Cardiac fibroblast (primary cell): ENCODE measurements at places on chromosomes 5 and 9.

GRCh38 chr5:34941936-34942335, 12.6 kb downstream of the DNAJC21 start:
- no peak for DNase-seq

GRCh38 chr5:138463419-138464007, 1.8 kb upstream of the EGR1 start:
- DNase-seq: no peak

- peak; percentile 53 for DNase-seq
Measured at GRCh38 chr5:59660737-59661136, 232.8 kb downstream of the PDE4D start.

GRCh38 chr5:14153071-14153864, 10.1 kb downstream of the TRIO start:
- no peak for DNase-seq

DNA sequence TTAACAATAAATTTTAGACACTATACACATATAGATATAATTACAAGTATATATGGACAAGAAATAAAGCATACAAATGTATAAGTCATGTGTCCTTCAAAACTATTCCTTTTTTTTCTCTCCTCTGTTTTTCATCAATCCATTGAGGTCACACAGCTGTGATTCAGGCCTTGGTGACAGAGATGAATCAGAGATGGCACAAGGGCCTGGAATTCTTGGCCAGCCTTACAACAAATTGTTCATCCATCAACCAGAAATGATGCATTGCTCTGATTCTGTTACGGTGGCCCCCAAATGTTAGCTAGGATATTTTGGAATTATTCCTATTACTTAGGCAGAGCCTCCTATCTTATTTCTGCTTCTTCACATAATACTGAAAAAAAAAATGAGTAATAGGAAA, 108.7 kb upstream of the MPDZ start:
- peak; percentile 81 for DNase-seq

DNA sequence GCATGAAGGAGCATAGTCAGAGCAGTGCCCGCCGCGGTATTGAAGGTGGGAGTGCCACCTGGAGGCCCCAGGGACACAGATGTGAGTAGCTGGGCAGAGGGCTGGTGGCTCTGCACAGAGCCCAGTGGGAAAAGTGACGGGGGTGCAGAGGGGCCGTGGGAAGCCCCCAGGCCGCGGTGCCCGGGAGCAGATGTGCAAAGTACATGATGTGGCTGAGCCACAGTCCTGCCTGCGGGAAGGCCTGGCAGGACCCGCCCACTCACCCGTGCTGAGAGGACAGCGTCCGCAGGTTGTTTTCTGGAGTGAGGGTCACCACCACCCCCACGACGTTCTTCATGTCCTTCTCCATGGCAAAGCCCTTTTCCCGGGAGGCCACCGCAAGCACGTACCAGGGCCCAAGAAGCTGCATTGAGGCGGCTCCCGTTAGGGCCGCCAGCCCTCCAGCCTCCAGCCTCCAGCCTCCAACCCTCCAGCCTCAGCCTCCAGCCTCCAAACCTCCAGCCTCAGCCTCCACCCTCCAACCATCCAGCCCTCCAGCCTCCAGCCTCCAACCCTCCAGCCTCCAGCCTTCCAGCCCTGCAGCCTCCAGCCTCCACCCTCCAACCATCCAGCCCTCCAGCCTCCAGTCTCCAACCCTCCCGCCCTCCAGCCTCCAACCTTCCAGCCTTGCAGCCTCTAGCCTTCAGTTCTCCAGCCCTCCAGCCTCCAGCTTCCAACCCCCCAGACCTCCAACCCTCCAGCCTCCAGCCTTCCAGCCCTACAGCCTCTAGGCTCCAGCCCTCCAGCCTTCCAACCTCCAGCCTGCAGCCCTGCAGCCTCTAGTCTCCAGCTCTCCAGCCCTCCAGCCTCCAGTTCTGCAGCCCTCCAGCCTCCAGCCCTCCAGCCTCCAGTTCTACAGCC, 914 bp downstream of the LCN6 start:
- no peak for DNase-seq

DNA sequence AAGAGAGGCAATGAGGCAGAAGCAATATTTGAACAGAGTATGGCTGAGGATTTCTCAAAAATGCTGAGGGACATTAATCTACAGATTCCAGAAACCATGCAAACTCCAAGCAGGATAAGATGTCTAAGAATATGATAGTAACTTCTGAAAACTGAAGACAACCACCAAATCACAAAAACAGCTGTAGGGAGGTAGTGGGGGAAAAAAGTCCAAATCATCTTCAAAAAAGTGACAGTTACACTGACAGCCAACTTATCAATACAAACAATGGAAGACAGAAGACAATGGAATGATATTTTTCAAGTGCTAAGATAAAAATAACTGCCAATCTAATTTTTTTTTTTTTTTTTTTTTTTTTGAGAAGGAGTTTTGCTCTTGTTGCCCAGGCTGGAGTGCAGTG, 30.5 kb downstream of the CMYA5 start:
- no peak for DNase-seq

DNA sequence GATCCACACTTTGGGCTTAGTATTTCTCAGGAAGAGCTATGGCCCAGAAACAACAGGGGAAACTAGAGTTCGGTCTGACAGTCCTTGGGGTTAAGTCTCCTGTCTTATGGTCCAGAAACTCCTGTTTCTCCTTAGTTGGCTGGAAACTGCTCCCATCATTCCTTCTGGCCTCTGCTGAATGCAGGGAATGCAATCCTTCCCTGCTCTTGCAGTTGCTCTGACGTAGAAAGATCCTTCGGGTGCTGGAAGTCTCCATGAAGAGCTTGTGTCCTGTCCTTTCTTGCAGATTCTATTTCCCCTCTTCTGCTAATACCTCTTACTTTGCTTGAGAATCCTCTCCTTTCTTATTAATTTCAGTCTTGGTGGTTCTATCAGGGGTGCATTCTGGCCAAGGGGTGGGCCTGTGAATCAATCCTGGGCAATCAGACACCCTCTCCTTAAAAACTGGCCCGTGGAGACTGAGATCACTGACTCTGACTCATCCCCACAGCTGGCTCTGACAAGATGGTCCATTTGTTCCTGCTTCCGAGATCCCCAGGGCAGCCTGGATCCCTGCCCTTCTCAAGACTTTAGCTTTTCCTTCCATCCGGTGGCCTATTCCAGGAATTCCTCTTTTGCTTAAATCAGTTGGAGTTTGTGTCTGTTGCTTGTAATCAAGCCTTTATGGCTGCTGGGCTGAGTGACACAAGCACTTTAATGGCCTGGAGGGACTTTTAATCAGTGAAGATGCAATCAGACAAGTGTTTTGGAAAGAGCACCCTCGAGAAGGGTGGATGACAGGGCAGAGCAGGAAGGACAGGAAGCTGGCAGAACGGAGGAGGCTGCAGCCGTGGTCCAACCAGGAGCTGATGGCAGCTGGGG, 23.7 kb downstream of the PTGS1 start:
- DNase-seq: peak; percentile 83

- DNase-seq: no peak
Measured at GRCh38 chr5:73419465-73420390, 28.8 kb downstream of the FOXD1 start.

DNA sequence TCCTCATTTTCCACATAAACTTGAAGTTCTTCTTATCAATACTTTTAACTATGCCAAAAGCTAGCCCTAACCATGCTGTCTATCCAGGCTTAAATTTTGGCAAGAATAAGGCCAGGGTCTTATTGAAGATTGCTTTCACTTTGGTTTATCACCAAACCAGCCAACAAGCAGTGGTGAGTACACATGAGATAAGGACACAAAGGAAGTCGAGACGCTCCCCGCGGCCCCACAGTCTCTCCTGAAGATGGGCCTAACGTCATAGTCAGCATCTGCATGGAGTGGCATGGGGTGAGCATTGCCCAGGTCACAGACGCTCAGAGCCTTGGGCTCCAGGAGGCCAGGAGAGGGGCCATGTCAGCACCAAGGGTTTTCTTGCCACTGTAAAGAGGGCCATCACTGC, 80.3 kb downstream of the ATPSCKMT start:
- DNase-seq: no peak

DNA sequence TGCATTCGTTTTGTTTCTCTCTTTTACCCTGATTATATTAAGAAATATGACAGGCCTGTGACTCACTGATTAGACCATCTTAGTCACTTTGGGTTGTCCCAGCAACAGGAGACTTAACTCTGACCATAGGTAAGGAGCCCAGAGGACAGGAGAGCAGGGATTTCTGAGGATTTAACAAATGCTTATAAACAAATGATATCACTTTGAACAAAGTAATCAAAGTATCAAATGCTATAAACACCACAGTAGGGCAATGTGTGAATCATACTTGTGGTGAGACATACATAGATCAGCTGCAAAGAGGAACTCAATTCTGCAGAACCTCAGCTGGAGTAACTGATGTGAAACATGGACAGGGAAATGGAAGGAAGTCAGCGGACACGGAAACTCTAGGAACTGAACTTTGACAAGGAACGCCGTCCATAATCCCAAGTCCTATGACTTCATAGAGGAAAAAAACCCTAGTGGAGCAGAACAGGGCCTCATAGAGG, 190.6 kb upstream of the MSX2 start:
- DNase-seq: peak; percentile 62

DNA sequence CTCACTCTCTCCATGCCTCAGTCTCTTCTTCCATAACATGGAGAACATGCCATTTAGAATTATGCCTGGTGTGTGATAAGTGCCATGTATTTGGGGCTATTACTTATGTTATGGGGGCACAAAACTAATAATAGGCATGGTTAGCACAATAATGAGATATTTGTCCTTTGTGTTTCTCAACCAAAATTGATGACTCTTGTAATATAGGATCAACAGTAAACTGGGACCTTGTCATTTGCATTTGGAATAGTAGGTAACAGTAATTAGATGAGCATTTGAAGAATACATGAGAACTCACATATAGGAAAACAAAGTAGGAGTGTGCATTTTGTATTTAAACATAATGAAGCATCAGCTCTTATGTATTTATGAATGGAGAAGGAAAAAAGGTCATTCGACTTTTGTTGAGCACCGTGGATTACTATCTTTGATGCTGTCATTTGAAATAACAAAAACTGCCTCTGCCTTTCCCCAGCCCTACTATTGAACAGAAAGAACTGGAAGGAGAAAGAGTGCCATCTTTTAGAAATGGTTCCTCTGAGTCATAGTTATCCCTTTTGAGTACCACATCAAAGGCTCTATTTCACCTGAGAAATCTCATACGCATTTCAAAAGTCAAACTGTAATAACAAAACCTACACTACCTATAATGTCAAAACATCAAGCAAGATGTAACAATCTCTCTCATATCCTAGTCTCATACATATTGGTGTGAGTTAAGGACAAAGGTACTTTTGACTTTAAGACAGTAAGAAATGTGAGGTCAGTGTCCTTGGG, 655.2 kb downstream of the PDE4D start:
- DNase-seq: no peak

- peak; percentile 38 for DNase-seq
Measured at GRCh38 chr5:131272307-131272706, 8.5 kb downstream of the CDC42SE2 start.

GRCh38 chr5:169637085-169637548, at the start of gene DOCK2:
TSS of gene DOCK2 (plus strand) at chr5:169637275. CDS start at chr5:169637327, 52 bp downstream.
- no peak for DNase-seq

DNA sequence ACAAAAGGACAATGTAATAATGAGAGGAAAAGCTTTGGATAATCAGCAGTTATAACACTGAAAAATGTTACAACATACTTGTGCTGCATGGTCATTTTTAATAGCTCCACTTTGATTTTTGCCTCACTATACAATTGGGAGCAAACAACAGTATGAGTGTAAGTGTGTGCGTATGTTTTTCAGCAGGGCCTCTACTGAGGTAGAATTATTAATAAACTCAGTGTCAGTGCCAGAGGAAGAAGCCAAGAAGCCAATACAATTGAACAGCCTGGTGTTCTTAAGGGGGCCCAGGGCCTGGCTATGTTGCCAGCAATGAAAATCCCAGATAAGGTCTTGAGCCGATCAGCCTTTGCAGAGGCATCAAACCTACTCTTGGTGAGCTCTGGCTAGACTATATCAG, 16.1 kb upstream of the RLN1 start:
- DNase-seq: no peak

- no peak for DNase-seq
Measured at GRCh38 chr5:124504081-124504916, 242.1 kb downstream of the ZNF608 start.

- no peak for DNase-seq
Measured at GRCh38 chr5:56179442-56179841, 53.7 kb downstream of the ANKRD55 start.

DNA sequence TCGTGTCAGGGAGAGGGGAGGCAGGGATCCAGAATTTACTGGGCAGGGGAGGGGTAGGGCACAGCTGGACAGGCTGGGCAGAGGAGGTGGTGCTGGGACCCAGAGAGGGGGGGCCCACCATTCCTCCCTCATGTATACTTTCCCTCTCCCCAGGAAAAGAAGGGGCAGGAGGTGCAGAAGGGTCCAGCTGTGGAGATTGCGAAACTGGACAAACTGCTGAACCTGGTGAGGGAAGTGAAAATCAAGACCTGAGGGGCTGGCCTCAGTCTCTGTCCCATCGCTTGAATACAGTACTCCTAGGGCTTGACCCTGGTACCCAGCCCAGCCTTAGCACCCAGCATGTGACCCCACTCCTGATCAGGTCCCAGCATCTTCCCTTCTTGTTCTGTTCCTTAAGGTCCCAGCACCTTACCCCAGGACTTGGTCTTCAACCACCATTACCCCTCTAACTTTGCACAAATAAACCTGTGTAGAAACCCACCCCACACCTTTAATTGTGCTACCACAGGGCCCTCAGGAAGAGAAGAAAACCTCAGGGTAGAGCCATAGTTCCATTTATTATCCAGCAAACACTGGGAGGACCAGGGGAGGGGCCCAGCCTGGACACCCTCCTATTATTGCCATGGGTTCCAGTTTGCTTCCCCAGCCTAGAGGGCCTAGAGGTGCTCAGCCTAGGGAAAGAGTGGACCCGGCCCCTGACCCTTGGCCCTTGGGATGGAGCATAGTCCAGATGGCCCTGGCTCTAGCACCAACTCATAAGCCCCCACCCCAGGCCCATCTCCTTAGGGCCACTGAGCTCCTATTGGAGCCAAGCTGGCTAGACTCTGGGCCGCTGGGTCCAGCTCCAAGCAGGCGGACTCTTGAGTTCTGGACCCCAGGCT, 2.0 kb downstream of the ENHO start:
- no peak for DNase-seq

GRCh38 chr9:73180403-73180802, 28.7 kb downstream of the ANXA1 start:
- peak; percentile 75 for DNase-seq

DNA sequence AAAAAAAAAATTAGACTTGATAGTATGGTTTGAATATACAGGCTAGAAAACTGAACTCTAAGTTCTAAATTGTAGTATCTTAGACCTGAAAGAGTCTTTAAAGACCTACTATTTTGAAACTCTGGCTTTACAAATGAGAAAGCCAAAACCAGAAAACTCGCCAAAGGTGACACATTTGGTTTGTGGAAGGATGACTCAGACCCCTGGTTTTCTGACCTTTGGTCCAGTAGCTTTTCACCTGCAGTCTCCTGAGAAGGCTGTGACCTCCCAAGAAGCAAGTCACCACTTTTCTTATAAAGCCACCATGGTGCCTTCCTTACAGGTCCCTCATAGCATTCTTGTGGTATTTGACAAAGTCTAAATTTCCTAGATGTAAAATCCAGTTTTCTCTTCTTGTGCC, 102.1 kb upstream of the CEP78 start:
- no peak for DNase-seq

- DNase-seq: no peak
Measured at GRCh38 chr9:136258786-136259516, 13.3 kb upstream of the QSOX2 start.

GRCh38 chr5:120139039-120139438, 325.1 kb upstream of the PRR16 start:
- DNase-seq: peak; percentile 97

- DNase-seq: no peak
Measured at GRCh38 chr5:174618589-174618988, 105.8 kb upstream of the MSX2 start.

GRCh38 chr9:30574355-30575151, 1809.9 kb upstream of the ACO1 start:
- DNase-seq: no peak
